ENCODE measurements at places on chromosomes 1 and 21. TPM values are rescaled to one million over a fixed set of nuclear protein-coding genes. Genes with fewer than 3 reads are reported as not detected.

Gene LORICRIN
- not detected for total RNA-seq

Gene NR0B2
- total RNA-seq = not detected

Gene MYCL
- total RNA-seq = 0.37 TPM

Gene ERICH3
- total RNA-seq = not detected

Gene RSBN1
- 10.6 TPM for total RNA-seq

Gene LAMB3
- 8.7 TPM for total RNA-seq

Gene DNAH14
- 34.0 TPM for total RNA-seq

Gene NES
- 32.2 TPM for total RNA-seq

Gene TXLNA
- 103 TPM for total RNA-seq

Gene CALML6
- 0.22 TPM for total RNA-seq

Gene TSSK3
- 5.1 TPM for total RNA-seq

Gene GRIK1
- not detected for total RNA-seq

Gene KLF17
- under 0.01 TPM for total RNA-seq

Gene CELA2A
- total RNA-seq = not detected

Gene ABL2
- total RNA-seq = 79.0 TPM

Gene OR2T5
- not detected for total RNA-seq

Gene LMX1A
- not detected for total RNA-seq

Data from uterine smooth muscle cell (primary cell).